ENCODE measurements at places on chromosomes 11 and 22.

DNA sequence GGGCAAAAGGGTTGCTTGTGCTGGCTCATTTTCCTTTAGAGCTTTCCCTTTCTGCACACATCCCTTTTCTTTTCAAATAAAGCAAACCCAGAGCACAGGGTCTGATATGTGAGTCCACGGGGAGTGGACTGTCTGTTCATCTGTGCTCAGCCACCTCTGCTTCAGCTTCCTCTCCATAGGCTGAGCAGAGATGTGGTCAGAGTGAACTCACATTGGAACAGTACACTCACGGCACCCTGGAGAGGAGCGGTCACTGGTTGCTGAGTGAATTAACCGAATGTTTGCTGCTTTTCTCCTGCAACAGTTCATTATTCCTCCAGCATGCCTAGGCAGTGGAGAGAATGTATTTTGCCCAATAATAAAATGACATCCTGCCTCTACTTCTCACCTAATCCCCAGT, 36.3 kb upstream of the CABP7 start:
- no peak for DNase-seq

DNA sequence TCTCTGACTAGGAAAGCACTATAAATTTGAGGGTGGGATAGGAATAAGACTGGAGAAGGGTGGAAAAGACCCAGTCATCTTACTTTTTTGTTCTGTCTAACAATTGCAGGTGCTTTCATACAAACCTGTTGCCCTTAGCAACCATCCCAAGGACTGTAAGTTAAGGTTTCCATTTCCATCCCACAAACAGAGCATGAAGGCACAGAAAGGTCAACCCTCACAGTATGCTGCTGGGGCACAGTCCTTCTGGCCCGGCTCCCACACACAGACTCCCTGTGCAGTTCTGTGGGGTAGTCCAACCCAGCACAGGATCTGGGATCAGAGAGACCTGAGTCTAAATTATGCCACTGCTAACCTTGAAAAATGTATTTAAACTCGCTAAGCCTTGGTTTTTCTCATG, 38.4 kb upstream of the ETS1 start:
- DNase-seq: no peak

DNA sequence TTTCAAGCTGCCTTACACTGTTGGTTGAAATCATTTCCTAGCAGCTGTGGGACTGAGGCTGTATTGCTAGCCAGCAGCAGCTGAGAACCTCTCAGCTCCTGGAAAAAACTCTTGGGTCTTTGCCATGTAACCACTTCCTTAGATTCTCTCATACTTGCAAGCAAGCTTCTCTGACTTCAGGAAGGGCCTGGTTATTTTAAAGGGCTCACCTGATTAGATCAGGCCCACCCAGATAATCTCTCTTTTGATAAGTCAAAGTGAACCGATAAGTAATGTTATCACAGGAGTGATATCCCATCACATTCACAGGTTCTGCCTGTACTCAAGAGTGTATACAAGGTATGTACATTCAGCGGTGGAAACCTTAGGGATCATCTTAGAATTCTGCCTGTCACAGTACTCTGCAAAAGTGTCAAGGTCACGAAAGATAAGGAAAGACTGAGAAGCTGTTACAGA, 7.4 kb upstream of the CLPB start:
- no peak for DNase-seq

DNA sequence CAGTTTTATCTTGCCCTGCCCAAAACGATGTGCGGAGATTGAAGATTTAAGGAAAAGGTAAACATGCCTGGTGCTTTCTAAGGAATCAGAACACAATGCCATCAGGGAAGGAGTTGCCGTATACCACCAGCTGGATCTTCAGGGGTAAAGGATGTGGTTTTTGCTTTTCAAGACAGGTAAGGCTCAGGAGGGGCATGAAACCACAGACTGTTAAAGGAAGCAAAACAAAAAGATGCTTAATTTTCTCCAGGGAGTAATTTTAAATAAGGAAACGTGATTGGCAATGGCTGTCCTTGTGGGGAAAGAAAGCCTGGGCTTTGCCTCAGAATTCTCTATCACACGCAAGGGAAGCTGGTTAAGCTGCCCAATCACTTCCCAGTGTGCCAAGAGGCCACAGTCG, 655.6 kb downstream of the OPCML start:
- DNase-seq: no peak

GRCh38 chr11:133530501-133530835, 1.8 kb downstream of the OPCML start:
- no peak for DNase-seq

DNA sequence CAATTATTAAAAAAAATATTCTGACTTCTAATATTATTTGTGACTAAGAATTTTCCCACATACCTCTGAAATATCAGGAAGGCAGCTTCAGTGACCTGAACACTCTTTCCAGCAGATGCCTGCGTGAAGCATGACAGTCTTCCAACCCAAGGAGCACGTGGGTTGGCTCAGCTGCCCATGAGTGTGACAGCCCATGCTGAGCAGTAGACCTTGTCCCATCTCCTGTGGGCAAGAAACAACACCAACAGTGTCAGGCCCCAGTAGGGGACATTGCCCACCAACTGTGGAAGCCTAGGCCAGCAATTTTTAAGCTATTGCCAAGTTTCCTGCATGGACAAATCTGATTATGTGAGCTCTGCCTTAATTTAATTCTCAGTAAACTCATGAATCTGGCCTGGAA, 66.4 kb upstream of the OLFML1 start:
- no peak for DNase-seq

DNA sequence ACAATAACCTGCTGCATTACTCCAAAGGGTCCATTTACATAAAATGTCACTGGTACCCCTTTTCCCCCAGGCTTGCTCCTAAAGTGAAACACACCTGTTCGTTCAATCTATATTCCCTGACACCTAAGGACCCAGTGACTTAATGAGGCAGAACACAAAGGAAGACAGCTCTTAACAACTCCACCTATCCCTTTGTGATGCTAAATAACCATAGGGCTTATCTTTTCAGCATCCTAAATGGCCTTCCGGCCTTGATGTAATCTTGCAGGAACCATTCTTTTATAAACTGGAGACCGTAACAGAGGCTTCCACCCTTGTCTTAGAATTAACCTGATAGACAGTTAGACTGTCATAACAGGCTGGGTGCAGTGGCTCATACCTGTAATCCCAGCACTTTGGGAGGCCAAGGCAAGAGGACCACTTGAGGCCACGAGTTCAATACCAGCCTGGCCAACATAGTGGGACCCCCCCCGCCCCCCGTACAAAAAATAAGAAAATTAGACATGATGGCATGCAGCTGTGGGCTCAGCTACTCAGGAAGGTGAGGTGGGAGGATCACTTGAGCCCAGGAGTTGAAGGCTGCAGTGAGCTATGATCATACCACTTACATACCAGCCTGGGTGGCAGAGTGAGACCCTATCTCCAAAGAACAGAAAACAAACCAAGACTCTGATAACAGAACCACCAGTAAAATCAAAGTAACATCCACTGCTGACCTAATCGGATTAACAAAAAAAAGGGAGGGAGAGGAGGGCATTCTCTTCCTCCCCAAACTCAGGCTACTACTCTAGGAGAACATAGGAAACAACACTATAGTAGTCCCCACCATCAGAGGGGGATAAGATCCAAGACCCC, 5.1 kb downstream of the CHEK2 start:
- DNase-seq: no peak

DNA sequence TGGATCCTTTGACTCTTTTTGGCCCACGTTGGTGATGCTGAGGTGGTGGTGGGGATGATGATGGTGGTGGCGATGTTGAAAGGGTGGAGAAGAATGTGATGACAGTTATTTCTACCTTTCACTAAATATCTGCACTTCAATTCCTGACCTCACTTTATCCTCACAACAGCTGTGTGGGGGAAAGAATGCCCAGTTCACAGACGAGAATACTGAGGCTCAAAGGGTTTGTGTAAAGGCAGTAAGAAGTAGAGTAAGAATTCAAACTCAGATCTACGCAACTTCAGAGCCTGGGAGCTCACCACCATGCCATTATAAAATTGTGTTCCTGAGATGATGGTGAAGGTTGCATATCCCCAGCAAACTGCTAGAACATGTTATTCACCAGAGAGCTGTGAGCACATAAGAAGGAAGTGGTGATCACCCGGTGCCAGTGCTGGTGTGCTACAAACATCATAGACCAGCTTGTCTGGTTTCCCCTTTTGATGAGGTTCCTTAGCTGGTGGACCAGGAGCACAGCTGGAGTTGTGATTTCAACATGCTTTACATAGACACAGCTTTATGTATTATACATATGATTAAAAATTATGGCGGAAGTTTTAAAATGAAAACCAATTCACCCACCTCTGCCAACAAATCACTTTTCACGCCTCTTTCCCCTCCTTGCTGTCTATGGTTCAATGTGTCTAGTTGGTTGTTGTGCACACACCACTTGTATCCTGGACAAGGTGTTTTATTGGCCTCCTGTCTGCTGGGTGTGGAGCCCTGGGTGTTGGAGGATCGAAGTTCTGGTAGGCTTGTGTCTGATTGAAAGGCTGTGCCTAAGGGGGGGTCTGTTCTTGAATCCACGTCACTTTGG, 6.2 kb downstream of the ST14 start:
- DNase-seq: no peak

- no peak for DNase-seq
Measured at GRCh38 chr11:10674440-10674855, 19.1 kb downstream of the IRAG1 start.

- no peak for DNase-seq
Measured at GRCh38 chr11:123905826-123906225, 3.9 kb downstream of the OR8D4 start.

DNA sequence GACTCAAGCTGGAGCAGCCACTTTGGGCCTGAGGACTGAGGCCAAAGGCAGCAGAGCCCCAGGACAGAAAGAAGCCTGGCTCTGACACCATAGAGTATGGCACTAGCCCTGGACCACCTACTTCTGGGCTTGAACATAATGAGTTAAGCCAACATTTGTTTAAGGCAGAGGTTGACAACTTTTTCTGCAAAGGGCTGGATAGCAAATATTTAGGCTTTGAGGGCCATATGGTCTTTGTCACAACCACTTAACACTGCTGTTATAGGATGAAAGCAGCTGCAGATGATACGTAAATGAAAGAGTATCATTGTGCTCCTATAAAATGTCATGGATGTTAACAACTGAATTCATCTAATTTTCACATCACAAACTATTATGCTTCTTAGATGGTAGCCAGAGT, 16.6 kb downstream of the OSBP start:
- DNase-seq: no peak

DNA sequence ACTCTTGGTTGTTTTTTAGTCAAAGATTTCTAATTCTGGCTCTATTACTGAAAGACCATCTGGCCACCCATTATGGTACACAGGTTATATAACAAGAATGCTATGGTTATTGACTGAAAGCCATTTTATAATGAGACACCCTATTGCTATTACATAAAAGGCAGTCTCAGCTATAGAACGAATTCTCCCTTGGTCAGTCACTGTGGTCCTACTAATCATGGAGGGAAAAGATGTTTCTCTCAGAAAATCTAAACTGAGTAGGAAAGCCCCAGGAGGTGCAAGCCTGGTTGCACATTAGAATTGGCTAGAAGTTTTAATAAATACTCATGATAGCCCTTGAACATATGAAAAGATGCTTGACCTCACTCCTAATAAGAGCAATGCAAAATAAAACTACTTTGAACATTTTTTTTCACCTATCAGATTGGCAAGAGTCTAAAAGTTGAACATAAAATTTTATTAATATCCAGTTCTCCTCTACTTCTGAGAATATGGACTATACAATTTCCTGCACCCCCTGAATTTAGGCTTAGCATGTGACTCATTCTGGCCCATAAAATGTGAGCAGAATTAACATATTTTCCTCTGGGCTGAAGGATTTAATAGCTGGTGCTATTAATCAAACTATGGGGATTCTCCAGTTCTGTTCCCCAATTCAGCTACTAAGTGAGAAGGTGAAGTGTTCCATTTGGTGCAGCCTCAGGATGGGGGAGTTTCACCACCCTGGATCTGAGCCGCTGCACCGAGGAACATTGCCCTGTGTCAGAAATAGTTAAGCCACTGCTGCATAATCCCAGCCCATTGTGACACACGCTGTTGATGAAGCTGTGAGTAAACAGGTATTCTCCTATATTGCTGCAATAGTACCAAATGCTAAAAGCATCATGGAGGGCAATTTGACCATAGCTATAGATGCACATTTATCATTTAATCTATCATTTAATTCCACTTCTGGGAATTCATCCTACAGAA, 11.5 kb upstream of the CRKL start:
- no peak for DNase-seq

GRCh38 chr11:65958774-65959420, 2.6 kb upstream of the SART1 start:
- no peak for DNase-seq

DNA sequence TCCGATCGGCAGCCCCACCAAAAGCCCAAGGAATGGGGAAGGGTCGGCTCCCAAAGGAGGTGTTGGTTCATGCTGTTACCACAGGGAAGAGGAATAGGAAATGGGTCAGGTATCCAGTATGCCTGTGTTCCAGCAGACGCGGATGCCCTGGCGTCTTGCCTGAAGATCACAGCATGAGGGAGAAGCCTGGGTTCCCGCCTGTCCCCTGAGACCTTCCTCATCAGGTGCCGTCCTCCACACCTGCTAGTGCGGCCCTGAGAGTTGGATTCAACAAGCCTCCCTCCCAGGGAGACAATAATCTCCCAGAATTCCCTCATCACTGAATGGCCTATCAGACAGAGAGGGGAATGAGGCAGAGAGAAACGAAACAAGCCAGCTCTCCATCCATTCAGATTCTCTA, 92.2 kb downstream of the SPATA19 start:
- DNase-seq: no peak

- no peak for DNase-seq
Measured at GRCh38 chr11:65426839-65427690, 4.5 kb downstream of the NEAT1 start.

GRCh38 chr11:72405009-72405408, 29.3 kb downstream of the CLPB start:
- DNase-seq: no peak

DNA sequence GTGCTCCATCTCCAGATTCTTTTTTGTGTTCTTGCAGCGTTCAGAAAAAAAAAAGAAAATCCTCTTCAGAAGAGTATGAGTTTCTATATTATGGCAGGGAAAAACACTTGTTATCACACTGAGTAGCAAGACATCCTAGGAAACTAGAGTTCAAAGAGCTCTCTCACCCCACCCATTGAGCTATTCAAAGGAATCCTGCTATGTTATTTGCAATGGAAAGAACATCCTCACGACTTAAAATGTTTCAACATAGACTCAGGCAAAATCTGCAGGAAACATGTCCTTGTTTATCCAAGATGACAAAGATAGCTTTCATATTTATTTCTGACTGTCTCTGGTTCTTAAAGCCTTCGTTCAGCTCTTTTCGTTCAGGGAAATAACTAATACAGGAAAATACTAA, 331.6 kb upstream of the ANO5 start:
- no peak for DNase-seq

GRCh38 chr11:79174045-79175008, 266.5 kb downstream of the TENM4 start:
- no peak for DNase-seq

- DNase-seq: no peak
Measured at GRCh38 chr11:68038226-68038717, 553 bp upstream of the TCIRG1 start.

DNA sequence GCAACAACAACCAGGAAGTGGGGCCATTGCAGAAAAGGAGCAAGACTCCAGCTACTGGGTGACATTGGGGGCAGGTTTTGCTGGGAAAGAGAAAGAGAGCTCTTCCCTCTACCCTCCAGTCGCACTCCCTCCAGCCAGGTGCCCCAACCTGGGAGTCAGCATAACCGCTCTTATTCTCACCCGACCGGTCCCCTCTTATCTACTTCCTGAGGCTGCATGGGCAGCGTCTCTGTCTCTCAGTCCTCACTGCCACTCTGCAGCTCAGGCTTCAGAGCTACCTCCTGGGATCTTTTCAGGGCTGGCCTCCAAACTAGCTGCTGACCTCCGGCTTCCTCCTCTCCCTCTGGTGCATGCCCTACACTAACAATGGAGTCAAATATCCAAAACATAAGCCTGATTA, 5.1 kb downstream of the ZNF70 start:
- DNase-seq: no peak
